ENCODE measurements at places on chromosomes 6 and 20. TPM values are rescaled to one million over a fixed set of nuclear protein-coding genes. Genes with fewer than 3 reads are reported as not detected.
A peak's percentile ranks its signal among the peaks of the same experiment; 100 is the strongest.

The RBPJL gene
- total RNA-seq, result not detected

The CST4 gene
- not detected for total RNA-seq

DNA sequence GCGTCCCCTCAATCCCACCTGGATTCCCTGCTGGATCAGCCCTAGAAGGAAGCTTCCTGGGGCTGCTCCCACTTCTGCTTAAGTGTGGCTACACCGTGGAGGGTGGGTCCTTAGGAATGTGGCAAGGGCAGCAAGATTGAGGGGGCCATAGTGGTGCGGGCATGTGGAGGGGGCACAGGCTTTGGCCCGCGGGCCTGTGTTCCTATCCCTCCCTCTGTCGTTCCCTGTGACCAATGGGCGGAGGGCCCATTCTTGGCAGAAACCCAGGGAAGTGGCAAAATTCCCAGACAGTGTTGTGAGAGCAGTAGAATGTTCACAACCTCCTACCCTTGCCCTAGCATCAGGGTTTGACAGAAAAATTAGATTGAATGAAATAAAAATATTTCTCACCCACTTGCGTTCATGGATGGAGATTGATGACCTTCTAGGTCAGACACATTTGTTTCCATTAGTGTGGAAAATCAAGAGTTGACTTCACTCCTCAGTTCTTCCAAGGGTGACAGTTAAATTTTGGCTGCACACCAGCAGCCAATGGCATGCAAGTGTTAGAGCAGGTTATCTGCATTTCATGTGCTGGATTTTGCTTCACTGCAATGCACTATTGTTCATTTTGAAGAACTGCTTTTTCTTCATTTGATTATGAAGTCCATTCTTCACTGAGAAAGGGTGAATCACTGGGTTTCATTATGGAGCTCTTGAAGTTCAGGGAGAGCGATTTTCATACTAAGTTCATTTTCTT is 49.3 kb upstream of the AHI1 start:
- no peak overlapping the region for H3K4me3 ChIP-seq
- no peak overlapping the region for H3K27ac ChIP-seq
- no peaks in the 10 kb centered on the region for H3K36me3 ChIP-seq
- DNase-seq, result no peak
- no peaks in the 10 kb centered on the region for H3K4me1 ChIP-seq

GRCh38 chr20:15638816-15639215 is 934.4 kb downstream of the KIF16B start:
- no peak for DNase-seq

GRCh38 chr6:43776799-43777776 is 7.1 kb downstream of the VEGFA start:
- H3K27ac ChIP-seq, result no peak overlapping the region
- H3K36me3 ChIP-seq, result peaks cover 88% of the 10 kb centered on the region
- peaks cover 23% of the 10 kb centered on the region for H3K4me1 ChIP-seq
- no peaks in the 10 kb centered on the region for H3K27me3 ChIP-seq
- no peak overlapping the region for H3K4me3 ChIP-seq
- DNase-seq, result no peak

- H3K27me3 ChIP-seq, result peaks cover 41% of the 10 kb centered on the region
- DNase-seq, result no peak
- no peak overlapping the region for H3K4me3 ChIP-seq
- no peak overlapping the region for H3K27ac ChIP-seq
- no peaks in the 10 kb centered on the region for H3K4me1 ChIP-seq
- no peaks in the 10 kb centered on the region for H3K36me3 ChIP-seq
These were observed 52.1 kb downstream of the YTHDF1 start for GRCh38 chr20:63163596-63164483.

DNA sequence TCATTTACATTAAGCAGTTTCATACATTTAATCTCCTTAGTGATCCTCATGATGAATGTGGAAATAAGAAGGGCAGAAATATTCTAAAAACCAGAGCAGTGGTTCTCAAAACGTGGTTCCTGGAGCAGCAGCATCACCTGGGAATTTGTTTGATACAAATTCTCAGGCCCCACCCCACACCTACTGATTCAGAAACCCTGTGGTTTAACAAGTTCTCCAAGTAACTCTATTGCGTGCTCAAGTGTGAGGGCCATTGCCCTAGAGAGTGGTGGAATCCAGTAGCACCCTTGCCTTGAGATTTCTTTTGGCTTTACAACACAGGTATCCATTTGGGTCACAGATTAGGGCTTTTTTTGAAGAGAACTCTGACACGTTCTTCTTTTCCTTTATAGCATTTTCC is 354.6 kb upstream of the FLRT3 start:
- no peak overlapping the region for H3K27ac ChIP-seq
- H3K4me3 ChIP-seq, result no peak overlapping the region

DNA sequence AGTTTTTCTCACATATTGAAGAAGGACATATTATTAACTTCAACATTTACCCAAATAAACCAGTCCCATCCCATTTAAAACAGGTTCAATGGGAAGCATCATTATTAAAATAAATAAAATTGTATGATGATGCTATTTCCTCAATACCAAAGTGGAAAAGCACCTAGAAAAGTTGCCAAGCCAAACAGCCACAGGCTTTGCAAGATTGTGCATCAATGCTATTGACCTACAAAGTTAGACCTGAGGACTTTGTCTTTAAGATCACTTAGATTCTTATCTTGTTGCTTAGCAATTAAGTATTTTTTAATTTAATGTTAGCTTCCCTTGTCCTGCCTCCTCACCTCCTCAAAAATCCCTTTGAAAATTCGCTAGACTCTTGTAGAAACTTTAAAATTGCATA is 132.1 kb downstream of the SAMD5 start:
- peak; percentile 26 for DNase-seq
- peaks cover 5% of the 10 kb centered on the region for H3K4me1 ChIP-seq
- no peak overlapping the region for H3K27ac ChIP-seq
- no peaks in the 10 kb centered on the region for H3K36me3 ChIP-seq

DNA sequence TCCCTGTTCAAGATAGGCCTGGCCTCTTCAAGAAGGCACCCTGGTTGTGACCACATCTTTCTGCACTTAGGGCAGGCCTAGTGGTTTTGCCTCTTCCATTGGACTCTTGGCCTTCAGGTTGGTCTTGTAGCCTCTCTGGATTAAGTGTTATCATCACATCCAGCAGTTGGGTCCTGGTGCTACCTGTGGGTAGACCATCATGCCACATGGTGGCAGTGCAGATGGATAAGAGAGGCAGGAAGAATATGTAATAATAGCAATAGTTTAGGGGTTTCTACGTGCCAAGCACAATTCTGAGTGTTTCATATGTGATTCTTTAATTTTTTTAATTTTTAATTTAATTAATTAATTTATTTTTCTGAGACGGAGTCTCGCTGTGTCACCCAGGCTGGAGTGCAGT is 28.5 kb upstream of the SNRPB2 start:
- H3K36me3 ChIP-seq, result no peaks in the 10 kb centered on the region
- no peak for DNase-seq
- no peak overlapping the region for H3K27ac ChIP-seq

DNA sequence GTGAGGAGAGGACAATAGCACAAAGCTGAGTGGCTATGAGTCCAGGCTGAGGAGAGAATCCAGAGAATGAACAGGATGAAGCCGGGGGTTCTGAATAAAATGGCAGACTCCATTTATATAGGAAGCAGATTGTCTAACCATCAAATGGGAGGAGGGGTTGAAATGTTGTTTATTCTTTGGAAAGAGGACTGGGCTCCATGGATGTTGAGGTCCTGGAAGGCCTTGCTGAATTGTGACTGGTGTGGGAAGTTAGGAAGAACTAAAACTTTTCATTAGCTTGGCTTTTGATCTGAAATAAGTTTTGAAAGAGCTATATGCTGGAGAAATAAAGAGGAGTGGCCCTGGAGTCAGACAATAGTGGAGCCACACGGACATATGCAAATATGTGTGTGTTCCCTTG is 647.8 kb downstream of the RNF144B start:
- H3K4me3 ChIP-seq, result no peak overlapping the region
- no peaks in the 10 kb centered on the region for H3K4me1 ChIP-seq
- no peaks in the 10 kb centered on the region for H3K36me3 ChIP-seq
- no peak for DNase-seq

GRCh38 chr20:22339091-22339881 is 245.1 kb downstream of the FOXA2 start:
- no peaks in the 10 kb centered on the region for H3K36me3 ChIP-seq
- H3K4me1 ChIP-seq, result no peaks in the 10 kb centered on the region
- H3K27me3 ChIP-seq, result no peaks in the 10 kb centered on the region
- no peak overlapping the region for H3K4me3 ChIP-seq
- peak; percentile 63 for DNase-seq

- no peaks in the 10 kb centered on the region for H3K4me1 ChIP-seq
- H3K27ac ChIP-seq, result no peak within 1 kb of the TSS
- peak; percentile 2 for DNase-seq
- peaks cover 10% of the 10 kb centered on the region for H3K27me3 ChIP-seq
- no peak within 1 kb of the TSS for H3K4me3 ChIP-seq
These were observed at the start of gene HTR1E for GRCh38 chr6:86937219-86938079. Gene HTR1E, plus strand, starts transcription at chr6:86937528. Its CDS starts 77,807 bp downstream, at chr6:87015335.

DNA sequence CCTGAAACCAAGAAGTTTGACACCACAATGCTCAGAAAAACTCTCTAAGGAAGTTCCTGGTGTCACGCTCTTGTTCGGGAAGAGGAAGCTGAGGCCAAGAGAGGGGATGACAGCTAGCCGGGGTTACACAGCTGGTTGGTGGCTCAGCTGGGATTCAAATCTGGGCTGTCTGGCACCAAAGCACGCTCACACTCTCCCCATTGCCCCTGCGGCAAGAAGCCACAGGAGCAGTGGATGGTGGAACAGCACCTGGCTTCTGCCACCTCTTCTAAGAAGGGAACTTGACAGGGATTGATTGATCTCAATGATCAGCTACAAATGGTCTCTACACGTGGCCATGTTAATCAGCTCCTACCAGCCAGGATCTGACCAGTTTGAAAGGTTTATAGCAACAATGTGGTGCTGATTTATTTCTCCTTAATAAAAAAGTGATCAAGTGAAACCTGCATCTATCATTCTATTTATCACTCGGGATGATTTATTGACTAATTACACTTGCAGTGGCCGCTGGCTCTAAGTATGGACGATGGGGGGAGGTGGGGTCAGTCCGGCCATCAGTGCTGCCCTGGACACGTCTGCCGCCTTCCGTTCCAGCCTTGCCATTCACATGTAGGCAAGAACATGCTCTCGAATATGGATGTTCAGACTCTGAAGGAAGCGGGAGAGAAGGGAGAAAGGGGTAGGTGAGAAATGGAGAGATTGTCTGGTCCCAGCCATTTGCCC is 71.9 kb upstream of the TOP1 start:
- no peaks in the 10 kb centered on the region for H3K36me3 ChIP-seq
- H3K4me1 ChIP-seq, result no peaks in the 10 kb centered on the region
- no peaks in the 10 kb centered on the region for H3K27me3 ChIP-seq
- no peak overlapping the region for H3K4me3 ChIP-seq
- H3K27ac ChIP-seq, result no peak overlapping the region
- DNase-seq, result no peak

- H3K27me3 ChIP-seq, result peaks cover 10% of the 10 kb centered on the region
- no peak overlapping the region for H3K4me3 ChIP-seq
- H3K27ac ChIP-seq, result no peak overlapping the region
- peaks cover 3% of the 10 kb centered on the region for H3K4me1 ChIP-seq
- no peaks in the 10 kb centered on the region for H3K36me3 ChIP-seq
These were observed 105.0 kb upstream of the DUSP22 start for GRCh38 chr6:187210-187861.

DNA sequence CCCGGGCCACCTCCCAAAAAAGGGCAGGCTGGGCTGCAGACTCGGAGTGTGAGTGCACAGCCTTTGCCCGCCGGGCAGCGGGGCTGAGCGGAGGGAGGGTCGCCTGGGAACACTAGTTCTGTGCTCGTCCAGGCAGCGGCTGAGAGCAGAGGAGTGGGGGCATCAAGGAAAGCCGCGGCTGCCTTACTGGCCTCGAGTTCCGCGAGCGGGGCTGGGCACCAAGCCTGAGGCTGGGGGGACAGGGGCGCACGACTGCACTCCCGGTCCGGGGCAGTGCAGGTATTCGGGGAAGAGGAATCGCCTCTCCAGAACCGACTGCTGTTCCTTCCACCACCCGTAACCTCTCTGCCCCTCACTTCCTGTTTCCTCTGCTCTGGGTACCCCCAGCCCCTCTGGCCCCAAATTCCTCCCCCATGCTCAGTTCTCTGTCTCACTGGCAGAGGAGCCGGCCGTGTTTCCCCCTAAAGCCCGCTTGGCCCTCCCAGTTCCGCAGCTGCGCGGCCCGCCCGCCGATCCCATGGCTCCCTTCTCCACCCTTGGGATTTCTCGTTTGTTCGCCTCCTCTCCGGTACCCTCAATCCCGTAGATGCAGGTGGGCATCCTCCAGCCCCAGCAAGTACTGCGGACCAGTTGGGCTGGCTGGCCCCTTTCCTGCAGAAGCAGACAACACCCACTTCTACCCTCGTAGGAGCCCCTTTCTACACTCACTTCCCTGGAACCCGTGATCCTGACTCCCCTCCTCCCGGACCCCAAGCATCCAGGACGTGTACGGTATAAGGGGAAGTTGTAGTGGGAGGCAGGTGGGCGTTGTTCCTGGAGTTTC is 5.1 kb downstream of the RING1 start:
- peak overlapping the region; percentile 10 for H3K27ac ChIP-seq
- H3K4me3 ChIP-seq, result peak overlapping the region; percentile 59
- H3K36me3 ChIP-seq, result peaks cover 20% of the 10 kb centered on the region
- no peak for DNase-seq
- peaks cover 18% of the 10 kb centered on the region for H3K27me3 ChIP-seq

GRCh38 chr20:36200451-36200850 is 35.8 kb upstream of the AAR2 start:
- H3K27ac ChIP-seq, result no peak overlapping the region
- no peaks in the 10 kb centered on the region for H3K27me3 ChIP-seq
- no peak for DNase-seq
- H3K4me1 ChIP-seq, result no peaks in the 10 kb centered on the region
- H3K4me3 ChIP-seq, result no peak overlapping the region
- peaks cover 5% of the 10 kb centered on the region for H3K36me3 ChIP-seq

DNA sequence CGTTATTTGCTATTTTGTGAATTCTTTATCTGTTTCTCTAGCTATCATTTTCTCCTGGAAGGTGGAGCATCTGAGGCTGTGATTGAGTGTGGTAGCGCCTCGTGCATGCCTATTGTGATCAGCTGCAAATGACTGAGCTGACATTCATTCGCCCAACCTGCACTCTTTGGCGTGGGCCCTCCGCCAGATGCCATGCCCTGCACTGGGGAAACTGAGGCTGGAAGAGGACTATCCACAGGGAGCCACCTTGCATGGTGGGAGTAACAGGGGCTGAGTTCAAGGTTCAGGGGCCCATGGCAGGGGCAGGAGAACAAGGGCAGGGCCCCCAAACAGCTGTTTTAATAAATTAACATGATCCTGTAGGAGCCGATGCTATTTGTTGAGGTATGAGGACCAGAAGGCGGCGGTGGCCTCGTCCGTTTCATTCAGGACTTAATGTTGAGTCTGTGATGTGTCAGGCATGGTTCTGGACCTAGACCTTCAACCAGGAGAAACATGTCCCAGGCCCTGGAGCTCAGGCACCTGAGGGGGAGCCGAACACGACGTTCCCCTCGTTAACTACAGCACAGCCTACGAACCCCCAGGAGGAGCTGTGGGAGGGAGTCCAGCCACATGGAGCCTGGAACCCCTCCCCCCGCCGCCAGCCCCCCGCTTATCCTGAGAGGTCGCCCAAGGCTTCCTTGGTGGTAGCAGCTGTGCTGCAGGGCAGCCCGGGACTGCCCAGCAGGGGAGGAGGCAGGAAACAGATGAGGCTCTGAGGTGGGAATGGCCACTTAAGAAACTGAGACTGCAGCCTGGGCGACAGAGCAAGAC is 242.9 kb downstream of the CDH4 start:
- H3K4me3 ChIP-seq, result no peak overlapping the region
- H3K27me3 ChIP-seq, result no peaks in the 10 kb centered on the region
- no peaks in the 10 kb centered on the region for H3K36me3 ChIP-seq
- DNase-seq, result no peak
- H3K27ac ChIP-seq, result no peak overlapping the region

- no peaks in the 10 kb centered on the region for H3K36me3 ChIP-seq
- peak overlapping the region; percentile 16 for H3K27ac ChIP-seq
- DNase-seq, result peak; percentile 30
These were observed 22.3 kb upstream of the RPP40 start for GRCh38 chr6:5025911-5026819.
